Ovary (tissue), 10 donors: ENCODE measurements at places on chromosomes 3 and 15.

GRCh38 chr3:37290551-37290950 lies 116.2 kb upstream of the LRRFIP2 start:
- no peak for DNase-seq

DNA sequence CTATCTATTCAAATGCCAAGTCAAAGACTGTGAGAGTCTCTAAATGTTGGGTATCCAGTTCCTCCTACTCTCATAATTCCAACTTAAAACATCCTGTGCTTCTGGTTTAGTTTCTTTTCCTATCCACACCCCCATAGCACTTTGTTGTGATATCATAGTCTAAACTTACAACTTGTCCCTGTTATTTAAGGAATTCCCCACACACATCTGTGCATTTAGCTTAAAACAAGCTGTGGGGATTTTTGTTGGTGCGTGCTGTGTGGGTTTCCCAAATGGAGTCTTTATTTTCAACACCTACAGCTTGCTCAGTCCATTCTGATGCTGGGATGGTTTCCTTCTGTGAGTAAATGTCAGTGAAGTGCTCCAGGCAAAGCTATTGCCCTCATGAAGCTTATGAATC lies 167.3 kb downstream of the GMNC start:
- DNase-seq = no peak

DNA sequence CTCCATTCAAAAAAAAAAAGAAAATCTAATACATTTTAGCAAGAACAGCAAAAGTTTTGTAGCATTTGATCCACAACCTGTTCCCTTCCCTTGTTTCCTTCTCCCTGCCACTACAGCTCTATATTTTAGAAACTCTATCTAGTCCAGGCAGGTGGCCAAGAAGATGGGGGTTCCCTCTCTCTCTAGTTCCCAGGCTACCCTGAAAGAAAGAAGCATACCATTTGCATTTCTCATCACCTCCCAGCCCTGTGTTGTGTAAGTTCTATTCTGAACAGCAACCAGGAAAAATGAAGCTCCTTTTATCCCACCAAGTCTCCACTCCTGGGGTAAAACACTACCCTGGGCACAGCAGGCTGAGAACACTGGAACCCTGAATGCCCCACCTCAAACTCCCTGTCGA lies 100.0 kb downstream of the PCCB start:
- peak; percentile 70 for DNase-seq

GRCh38 chr3:194306109-194306686 lies 44.9 kb downstream of the CPN2 start:
- peak; percentile 24 for DNase-seq

DNA sequence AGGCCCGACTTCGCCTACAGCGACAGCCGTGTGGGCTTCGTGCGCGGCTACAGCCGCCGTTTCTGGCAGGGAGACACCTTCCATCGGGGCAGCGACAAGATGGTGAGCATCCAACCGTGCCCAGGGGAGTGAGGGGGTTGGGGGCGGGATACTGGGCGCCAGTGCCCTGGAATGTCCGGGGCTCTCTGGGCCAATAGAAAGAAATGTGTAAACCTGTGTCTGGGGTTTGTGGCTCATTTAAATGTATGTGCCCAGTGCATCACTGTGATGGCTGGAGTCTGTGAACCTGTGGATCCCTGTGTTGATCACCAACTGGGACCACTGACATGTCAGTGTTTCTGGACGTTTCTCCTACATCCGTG lies 423 bp downstream of the CHAC1 start:
- DNase-seq = no peak

GRCh38 chr3:181717549-181718171 lies 5.9 kb downstream of the SOX2 start:
- DNase-seq = no peak

DNA sequence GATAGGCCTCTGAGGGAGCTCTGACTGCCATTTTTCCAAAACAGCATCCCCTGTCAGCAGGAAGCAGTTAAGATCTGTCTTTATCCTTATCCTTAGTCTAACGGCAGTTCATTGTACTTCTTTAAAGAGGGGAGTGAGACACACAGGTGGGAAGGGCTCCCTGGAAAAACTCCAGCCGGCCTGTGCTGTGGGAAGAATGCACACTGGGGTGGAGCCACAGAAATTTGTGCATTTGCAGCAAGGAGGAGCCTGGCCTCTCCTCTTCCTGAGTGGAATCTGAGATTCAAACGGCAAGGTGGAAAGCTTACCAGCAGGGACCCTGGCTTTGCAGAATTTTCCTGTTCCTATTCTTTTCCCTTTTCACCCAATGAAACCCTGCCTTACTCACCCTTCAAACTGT lies 1209.4 kb downstream of the ROBO2 start:
- no peak for DNase-seq

DNA sequence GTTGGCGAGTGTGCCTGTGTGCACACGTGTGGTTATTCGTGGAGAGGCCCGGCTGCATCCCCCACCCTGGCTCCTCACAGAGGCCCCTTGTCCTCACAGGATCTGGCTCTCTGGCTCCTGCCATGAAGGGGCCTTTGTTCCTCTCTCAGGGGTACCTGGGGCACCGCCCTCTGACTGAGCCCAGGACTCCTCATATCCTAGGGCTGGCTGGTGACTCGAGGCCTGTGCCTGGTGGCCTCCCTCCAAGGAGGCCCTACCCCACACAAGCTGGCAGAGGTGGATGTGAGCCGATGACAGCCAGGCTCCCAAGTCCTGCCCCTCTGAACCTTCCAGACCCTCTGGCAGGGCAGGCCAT lies 10.0 kb downstream of the PRKCD start:
- no peak for DNase-seq

DNA sequence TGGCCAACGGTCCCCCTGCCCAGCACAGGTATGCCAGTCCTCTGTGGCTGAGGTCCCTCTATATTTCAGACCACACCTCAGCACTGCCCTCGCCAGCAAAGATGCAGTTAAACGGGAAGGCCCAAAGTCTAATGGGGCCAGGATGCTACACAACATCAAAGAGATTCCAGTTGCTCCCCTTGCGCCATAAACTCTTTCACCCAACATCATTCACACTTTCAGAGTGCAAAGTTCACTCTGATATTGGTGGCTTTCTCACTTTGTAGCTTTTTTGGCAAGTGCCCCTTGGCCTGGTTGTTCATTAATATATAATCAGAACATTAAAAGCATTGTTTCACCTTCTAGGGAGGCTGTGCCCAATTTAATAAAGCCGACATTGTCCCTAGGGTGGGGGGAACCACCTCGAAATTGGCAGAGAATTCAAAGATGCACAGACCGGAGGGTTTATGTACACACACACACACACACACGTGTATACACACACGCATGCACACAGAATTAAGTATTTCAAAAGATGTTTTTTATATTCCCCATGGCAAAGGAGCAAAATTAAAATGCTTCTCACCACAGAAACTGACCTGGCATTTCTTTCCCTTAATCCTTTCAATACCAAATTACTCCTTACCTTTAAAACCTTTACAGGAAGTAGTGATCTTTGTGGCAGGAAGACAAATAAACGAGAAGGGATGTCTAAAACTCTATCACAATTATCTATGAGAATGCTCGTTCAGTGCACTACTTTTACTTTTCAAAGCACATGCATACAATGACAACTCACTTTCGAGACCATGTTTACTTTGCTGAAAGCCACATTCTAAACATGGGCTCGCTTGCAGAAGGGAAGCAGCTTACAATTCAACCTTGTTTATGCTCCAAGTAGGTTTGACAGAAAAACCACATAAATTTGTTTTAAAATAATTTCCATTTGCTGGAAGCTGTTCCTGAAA lies 19.5 kb downstream of the LRIG1 start:
- DNase-seq = no peak

DNA sequence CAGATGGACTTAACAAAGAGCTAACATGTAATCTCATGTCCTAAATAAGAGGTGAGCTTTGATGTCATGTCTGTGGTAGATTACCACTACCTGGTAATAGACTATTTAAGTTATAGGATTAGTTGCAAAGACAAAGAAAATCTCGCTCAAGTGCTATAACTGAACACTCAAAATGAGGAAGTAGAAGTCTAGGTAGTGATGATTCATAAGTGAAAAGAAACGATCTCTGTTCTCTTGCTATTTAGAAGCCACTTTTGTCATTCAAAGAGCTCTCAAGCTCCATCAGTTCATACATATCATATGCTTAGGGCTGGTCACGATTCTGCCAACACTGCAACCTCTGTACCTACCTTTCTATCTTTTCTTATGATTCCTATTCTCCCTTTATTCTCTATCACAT lies 110.9 kb downstream of the EDEM1 start:
- DNase-seq = no peak

DNA sequence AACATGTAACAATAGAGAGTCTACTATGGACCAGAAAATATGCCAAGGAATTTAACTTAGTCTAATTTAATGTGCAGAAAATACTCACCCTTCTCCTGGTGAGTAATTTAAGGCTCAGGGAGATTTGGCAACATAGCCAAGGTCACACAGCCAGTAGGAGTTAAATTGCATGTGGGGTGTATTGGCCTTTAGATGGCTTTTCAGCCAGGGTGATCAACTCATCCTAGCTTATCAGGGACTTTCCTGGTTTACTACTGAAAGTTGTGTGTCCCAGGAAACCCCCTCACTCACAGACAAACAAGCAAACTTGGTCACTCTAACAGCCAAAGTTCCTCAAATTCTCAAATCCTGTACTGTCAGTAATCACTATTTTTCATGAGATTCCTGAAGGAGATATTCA lies 2.6 kb upstream of the SLC9A9 start:
- DNase-seq = no peak

DNA sequence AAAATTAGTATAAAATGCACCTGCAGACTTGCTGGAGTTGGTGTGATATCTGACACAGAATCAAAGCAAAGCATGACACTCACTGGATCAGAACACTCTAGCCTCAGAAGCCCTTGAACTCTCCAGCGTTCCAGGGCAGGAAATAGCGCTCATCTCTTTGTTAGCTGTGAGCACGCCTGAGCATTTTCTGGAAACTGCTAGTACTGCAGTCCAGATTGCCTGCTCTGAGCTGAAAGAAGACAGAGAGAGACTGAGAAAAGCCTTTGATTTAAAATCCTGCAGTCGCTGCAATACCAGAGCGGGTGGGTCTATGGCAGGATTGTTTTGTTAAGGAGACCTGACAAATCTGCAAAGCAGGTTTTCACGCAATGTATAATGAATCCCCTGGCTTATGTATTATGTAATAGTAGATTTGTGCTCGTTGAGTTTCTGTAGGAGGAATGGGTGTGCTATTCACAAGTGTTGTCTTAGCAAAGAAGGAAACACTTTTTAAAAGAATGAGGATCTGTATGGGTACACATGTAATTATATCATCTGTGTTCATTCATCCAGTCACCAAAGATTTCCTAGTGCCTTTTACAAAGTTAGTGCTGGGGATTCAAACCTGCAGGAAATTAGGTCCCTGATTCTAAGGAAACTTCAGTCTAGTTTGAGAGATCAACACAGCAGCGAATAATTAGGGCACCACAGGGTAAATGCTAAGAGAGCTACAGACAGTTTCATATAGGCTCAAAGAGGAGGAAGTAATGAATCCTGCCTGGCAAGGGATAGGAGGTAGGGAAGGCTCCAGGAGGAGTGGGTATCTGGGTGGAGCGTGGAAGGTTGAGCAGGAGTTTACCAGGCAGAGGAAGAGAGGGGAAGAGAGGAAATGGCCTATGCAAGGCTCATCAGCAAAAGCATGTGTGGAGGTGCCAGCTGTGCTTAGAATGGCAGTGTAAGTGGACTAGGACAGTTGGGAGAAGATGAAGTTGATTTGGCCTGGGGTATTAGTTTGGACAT lies 26.1 kb upstream of the MGLL start:
- no peak for DNase-seq

- no peak for DNase-seq
Measured at GRCh38 chr3:72872183-72872582, 15.7 kb upstream of the GXYLT2 start.

DNA sequence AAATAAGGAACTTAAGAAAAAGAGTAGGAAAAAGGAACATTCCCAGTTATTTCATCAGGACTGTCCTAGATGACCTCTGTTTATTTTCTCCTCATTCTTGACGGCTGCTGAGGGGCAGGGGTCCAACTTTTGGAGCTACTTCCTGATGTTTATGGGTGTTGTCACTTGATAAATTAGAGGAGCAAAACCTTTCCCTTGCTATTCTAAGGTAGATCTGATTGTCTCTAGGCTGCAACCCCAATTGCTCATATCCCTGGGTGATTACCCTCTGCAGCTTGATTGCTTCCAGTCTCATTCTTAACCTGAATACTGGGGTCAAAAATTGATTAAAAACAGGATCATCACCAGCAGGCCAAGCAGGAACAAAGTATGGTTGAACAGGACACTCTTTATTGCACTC lies 311.0 kb upstream of the NDN start:
- DNase-seq = no peak

GRCh38 chr15:77032052-77032646 lies 37.2 kb downstream of the PSTPIP1 start:
- DNase-seq = peak; percentile 12

DNA sequence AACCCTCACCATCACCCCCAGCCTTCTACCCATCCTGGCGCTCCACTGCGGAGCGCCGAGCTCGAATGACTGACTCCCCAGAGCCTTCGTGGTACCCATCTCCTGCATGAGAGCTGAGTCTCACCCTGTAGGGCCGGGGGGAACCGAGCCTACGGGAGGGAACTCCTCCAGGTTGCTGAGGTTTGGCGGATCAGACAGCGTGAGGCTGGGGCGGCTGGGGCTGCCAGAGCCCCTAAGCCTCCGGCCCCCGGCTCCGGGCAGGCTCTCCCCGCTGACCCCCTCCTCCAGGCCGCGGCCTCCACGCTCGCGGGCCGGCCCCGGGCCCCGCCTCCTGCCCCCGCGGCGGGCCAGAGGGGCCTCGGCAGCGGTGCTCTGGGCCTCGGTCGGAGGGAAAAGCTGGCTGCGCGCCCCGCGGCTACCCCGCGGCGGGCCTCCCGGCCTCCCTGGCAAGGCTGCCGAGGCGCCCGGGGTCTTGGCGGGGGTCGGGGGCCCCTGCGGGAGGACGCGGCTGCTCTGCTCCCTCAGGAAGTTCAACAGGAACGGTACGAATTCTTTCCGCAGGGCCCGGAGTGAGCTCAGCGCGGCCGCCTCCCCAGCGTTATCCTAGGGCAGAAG lies 643 bp downstream of the CDAN1 start:
- DNase-seq = peak; percentile 59

- DNase-seq = no peak
Measured at GRCh38 chr3:67765575-67765974, 111.2 kb upstream of the SUCLG2 start.

GRCh38 chr15:73781038-73781925 lies 28.1 kb upstream of the INSYN1 start:
- DNase-seq = no peak

- DNase-seq = no peak
Measured at GRCh38 chr3:31252216-31253185, 280.2 kb upstream of the STT3B start.

DNA sequence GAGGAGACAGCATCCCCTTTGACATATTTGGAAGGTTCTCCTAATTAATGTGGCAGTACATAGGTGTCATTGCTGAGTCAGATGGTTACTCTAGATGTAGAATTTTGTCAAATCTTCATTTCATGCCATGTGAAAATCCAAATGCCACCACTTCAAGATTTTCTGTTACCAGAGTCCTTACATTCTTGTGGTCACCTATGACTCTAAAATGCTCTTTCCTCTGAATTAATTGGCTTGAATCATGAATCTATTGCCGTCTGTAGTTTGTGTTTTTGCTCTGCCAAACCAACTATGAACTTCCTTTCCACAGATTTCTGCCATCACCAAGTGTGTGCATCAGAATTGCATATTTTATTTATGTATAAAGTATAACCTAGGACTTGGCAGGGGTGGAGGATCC lies 269.4 kb upstream of the ZPLD1 start:
- no peak for DNase-seq
